ENCODE measurements at places on chromosomes 4 and X.
A peak's percentile ranks its signal among the peaks of the same experiment; 100 is the strongest.

DNA sequence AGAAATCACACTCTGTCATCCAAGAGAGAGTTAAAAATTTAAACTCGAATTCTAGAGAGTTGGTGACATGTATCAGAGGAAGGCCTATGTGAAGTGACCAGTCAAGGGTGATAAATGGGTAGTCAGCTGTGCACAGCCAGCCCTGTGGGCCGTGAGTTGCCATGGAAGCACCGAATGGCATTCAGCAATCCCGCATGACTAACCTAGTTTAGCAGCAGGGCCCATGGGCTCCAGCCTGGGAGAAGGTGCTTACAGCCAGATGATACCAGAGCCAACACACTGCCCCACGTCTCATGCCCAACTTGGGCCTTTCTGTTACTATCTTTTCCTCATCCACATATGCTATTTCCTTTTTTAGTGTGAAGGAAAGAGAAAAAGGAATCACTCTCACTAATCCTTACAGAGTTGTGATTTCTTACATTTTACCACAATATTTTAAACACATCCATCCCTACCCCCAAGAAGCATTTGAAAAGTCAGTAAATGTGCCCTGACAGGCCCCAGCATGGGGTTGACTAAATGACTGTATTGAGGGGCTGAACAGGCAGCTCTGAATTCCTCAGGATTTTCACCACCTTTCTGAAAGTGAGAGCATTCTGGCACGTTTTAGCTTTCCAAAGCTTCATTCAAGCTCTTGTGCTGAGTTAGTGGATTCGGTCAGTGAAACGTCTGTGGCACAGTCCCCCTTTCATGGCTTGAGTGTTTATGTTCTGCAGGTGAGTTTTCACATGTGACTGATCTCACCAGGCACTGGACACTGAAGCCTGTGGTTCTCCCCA is 104.2 kb downstream of the AFF1 start:
- no peak for DNase-seq

- no peak for DNase-seq
Measured at GRCh38 chrX:38484607-38485498, 76.5 kb upstream of the TSPAN7 start.

GRCh38 chrX:136643243-136643642 is 4.7 kb upstream of the CD40LG start:
- no peak for DNase-seq

DNA sequence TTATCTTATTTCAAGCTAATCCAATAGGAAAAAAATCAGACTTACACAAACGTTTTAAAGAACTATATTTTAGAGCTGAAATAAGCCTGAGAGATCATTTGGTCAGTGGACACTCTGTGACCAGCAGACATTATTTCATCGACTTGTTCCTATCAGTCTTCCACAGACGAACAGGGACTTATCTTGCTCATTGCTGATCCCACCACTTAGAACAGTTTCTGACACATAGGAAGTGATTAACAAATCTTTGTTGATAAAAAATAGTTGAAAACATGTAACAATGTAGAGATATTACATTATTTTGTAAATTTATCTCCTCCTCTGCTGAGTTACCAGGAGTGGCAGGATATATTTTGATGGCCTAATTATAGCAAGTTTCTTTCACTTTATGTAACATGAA is 65.8 kb downstream of the TAPT1 start:
- DNase-seq = no peak

DNA sequence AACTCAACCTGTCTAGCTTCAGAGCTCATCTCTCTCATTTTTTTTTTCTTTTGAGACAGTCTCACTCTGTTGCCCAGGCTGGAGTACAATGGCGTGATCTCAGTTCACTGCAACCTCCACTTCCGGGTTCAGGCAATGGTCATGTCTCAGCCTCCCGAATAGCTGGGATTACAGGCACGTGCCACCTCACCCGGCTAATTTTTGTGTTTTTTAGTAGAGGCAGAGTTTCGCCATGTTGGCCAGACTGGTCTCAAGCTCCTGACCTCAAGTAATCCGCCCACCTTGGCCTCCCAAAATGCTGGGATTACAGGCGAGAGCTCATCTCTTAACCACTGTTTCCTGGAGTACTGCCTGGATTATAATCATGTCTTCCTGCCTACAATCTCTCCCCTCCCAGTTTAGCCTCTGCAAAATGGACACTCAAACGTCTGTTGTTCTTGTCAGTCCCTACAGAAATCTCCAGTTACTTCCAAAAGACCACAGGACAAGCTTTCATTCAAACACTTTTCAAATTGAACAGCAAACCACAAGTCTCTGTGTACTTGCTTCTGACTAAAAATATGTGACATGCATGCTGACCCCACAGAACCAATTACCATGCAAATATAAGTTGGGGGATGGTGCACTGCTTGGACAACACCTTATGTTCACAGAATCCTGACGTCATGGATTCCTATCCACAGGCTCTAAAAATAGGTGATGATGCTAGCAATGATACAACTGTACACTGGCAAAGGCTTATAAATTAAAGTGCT is 137.2 kb downstream of the SH3KBP1 start:
- no peak for DNase-seq

GRCh38 chrX:76279007-76279406 is 106.1 kb downstream of the PBDC1 start:
- DNase-seq = peak; percentile 7

Data from activated CD8-positive, alpha-beta memory T cell treated with anti-CD3 and anti-CD28 coated beads for 1 hour (primary cell).